ENCODE measurements at places on chromosomes 3 and 15.

- DNase-seq, result peak; percentile 29
Observed at GRCh38 chr3:126107957-126108675, 24.2 kb upstream of the SLC41A3 start.

DNA sequence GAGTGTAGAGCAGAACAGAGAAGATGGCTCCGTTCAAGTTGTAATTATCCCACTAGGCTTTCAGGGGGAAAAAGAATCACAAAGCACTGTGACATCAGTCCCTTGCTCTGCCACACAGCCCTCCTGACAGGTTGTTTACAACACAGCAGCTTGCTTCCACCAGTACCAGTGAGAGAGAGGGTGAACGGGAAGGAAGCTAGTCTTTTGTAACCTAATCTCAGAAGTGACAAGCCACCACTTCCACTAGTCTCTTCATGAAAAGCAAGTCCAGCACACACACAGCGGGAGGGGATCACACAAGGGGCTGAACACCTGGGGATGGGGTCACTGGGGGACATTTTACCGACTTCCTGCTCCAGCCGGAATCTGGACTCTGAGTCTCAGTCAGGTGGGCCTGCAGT is 86.3 kb downstream of the FAM81A start:
- no peak for DNase-seq

DNA sequence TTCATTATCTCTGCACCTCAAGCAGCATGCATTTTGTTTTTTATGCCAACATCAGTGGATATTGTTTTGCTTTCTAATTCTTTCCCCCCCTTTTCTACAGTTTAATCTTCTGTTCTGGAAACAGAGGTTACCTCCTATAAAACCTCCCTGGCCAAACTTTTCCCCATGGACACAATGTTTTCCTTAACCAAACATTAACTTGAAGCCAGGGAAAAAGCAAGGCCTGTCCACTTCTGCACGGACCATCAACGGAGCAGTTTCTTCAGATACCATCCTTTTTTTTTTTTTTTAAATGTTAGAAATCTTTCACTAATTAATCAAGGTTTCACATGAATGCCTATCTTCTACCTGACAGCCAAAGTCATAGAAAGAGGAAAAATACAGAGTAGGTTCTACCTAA is 127.0 kb downstream of the ADAMTS9 start:
- DNase-seq, result no peak

- DNase-seq, result no peak
Observed at GRCh38 chr3:152284906-152285305, 16.2 kb downstream of the MBNL1 start.

- DNase-seq, result no peak
Observed at GRCh38 chr15:100633763-100634075, 31.3 kb downstream of the ASB7 start.

DNA sequence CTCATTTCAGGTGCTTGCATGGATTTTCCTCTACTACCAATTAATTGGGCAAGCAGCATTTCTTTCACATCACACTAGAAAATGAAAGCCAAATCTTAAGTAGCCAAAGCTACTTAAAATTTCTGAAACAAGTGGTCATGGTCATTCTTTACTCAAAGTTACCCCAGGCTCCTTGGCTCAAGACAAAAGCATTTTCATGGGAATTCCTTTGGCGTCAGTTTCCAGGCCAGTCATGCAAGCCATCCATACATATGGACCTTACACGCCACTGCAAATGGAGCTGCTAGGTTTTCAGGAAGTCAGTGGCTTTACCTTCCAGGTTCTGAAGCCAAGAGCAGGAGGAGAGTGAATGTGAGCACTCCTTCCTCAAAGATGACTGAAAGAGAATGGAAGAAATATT is 83.7 kb upstream of the IL12A start:
- DNase-seq, result peak; percentile 24

GRCh38 chr3:66702126-66702525 is 201.3 kb upstream of the LRIG1 start:
- DNase-seq, result peak; percentile 28

- no peak for DNase-seq
Observed at GRCh38 chr3:22507709-22508108, 695.4 kb upstream of the UBE2E2 start.

- no peak for DNase-seq
Observed at GRCh38 chr15:70037292-70037640, 60.5 kb downstream of the TLE3 start.

GRCh38 chr3:18135060-18135814 is 289.9 kb downstream of the SATB1 start:
- DNase-seq, result peak; percentile 20

- no peak for DNase-seq
Observed at GRCh38 chr15:41577863-41578735, 19.1 kb downstream of the TYRO3 start.

GRCh38 chr15:99446565-99447496 is 119.0 kb upstream of the MEF2A start:
- DNase-seq, result no peak

DNA sequence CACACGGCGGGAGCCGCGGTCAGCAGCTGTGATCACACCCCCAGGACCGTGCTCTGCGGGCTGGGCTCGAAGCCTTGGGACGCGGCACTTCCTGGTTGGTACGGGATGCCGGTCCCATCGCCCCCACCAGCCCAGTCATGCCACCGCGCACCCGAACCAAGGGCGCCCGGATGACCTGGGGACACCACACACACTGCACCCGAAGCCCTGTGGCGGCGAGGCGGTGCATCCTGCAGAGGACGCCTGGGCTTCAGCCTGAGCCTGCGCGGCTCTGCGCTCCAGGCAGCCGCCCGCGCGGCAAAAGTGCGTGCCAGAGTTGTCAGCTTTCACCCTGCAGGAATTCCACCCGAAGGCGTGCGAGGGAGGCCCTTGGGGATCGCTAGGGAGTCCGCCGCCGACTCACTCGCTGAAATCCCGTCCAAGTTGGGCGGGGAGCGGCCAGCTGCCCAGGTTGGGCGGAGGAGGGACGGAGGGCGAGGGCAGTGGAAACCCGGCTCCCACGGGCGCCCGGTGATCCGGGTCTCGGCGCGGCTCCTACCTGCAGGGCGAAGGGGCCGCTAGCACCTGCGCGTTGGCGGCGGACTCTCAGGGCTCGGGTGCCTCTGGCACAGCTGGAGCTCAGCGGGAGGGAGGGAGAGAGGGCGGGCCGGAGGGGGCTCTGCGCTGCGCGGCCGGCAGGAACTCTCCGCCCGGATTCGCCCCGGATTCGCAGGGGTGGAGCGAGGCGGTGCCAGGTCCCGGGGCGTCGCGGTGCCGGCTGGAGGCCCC is at the start of gene PLD1:
Gene PLD1 (minus strand): TSS at position 623 of the 768 bp plus-strand sequence. CDS start 72,432 bp downstream, outside the sequence.
- peak; percentile 95 for DNase-seq

- no peak for DNase-seq
Observed at GRCh38 chr3:100455841-100456550, 36.4 kb upstream of the TMEM45A start.

DNA sequence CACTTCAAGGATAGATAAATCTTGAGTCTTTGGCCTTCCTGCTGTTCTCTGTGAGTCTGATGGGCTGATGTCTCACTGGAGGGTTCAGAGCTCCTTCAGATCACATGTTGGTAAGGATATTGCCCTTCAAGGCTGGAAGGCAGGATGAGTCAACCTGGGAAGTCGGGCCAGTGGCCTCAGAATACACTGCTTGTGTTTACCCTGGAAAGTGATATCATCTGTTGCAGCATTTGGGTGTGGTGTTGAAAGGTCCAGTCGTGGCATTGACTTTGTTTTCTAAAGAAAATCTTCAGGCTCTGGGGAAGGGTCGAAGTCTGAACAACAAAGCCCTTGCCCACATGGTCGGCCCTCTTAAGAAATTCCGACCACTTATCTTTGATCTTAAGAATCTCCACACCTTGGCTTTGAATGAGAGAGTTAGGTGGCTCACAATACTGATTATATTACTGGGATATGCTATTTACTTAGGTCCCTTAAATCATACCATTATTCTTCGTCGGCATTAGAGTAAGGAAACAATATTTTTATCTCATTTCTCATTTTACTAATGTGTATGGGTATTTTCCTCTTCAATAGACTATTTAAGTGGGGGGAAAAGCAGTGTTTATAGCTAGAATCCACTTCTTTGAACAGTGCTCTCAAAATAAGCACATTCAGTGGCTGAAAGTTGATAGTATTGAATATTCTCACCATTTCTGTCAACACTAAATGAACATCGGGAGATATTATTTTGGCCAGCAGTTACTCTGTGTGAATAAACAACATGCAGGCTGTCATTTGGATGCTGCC is 303.9 kb upstream of the RASGRP1 start:
- DNase-seq, result peak; percentile 94

- no peak for DNase-seq
Observed at GRCh38 chr3:134810850-134811249, 15.8 kb downstream of the EPHB1 start.

DNA sequence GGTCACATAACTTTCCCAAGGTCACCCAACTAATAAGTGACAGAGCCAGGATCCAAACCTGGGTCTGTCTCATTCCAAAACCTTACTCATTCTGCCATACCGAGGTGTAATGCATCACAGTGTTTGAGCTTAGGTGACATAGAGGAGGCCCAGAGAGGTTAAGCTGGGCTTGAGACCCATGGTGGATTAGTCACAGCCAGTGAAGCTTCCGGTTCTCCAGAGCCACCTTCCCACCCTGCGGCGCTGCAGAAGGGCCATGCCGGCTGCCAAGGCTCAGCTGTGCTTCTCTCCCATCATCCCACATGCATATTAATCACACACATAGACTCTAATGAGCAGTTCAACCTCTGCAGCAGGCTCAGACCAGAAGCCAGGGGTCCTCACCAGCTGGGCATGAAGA is 42.2 kb downstream of the SPSB4 start:
- DNase-seq, result no peak
